ENCODE measurements at places on chromosomes 16 and 17.

DNA sequence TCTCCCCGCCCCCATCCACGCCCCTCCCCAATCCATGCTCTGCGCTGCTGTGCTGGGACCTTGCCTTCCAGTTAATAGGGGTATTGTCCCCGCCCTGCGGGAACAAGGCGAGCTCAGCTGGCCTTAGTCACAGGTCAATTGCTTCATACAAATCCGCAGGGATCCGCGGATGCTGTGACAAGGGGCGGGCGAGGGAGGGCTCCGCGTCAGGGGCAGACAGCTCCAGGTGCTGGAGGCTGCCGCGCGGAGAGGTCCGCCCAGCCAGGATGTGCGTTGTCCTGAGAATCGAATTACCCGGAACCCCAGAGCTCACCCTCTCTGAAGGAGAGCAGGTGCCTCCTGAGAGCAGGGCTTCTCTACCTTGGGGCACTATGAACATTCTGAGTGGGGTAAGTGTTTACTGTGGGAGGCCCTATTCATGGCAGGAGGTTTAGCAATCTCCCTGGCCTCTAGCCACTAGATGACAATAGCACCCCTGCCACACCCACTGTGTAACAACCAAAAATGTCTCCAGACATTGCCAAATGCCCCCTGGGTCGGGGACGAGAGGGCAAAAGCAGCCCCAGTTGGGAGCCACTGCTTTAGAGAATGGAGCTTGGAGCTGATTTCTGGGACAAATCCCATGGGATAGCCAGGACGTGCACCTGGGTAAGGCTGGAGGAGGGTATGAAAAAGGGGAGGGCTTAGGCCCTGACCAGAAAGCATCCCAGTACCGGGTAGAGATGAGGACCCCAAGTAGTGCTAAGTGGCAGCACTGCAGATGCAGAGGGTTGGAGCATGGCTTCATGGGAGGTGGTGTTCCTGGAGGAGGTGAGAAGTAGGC lies 138.2 kb downstream of the CYLD start:
- no peak for DNase-seq

DNA sequence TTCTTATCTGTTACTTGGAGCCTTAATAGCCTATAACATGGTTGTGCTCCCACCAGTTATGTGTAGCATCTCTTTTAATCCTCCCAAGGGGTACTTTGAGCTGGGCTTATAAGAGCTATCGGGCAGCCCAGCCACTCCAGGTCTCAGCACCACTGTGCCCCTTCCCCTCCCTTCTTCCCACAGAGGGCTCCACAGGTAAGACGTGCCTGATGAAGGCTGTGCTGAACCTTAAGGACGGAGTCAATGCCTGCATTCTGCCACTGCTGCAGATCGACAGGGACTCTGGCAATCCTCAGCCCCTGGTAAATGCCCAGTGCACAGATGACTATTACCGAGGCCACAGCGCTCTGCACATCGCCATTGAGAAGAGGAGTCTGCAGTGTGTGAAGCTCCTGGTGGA lies 7.0 kb downstream of the TRPV2 start:
- no peak for DNase-seq

- DNase-seq: no peak
Measured at GRCh38 chr17:11922638-11923037, 74.6 kb downstream of the ZNF18 start.

DNA sequence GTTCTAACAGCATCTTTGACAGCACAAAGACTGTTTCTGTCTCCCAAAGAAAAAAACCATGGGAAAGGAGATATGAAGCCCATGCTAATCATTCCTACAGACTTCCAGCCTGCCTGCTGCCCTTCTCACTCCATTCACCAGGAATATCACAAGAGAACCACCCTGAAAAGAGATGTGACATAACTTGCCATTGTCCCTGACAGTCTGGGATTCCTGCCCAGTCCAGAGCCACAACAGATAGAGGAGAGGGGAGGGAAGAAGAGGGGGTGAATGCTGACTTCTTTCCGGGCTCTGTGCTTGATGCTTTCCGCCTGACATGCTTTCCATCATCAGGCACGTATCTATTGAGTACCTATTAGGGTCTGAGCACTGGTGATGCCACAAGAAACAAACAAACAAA lies 31.6 kb upstream of the ASIC2 start:
- DNase-seq: no peak

GRCh38 chr16:88967830-88968588 lies 9.0 kb downstream of the CBFA2T3 start:
- DNase-seq: peak; percentile 9

- DNase-seq: no peak
Measured at GRCh38 chr16:57848181-57848580, 45.9 kb upstream of the KIFC3 start.

- no peak for DNase-seq
Measured at GRCh38 chr16:85234310-85235204, 122.3 kb upstream of the CIBAR2 start.

GRCh38 chr16:63361032-63361624 lies 1324.9 kb upstream of the CDH8 start:
- no peak for DNase-seq

DNA sequence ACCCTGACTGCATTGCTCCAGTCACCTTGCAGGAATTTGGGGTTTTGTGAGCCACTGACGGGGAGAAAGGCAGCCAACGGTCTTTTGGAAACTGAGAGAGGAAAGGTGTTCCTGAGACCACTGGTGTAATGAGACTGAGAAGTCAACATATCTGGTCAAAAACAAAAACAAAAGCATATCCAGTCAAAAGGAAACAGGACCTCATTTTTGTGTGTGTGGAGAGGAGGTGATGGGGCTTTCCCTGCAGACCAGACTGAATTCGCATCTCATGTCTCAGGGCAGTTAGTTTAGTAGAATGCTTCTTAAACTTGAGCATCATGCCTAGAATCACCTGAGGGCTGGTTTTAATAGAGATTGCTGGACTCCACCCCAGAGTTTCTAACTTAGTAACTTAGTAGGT lies 198.4 kb downstream of the COPRS start:
- no peak for DNase-seq

GRCh38 chr17:258906-259305 lies 77.5 kb upstream of the DOC2B start:
- no peak for DNase-seq

GRCh38 chr17:31566992-31567373 lies 175.5 kb downstream of the RAB11FIP4 start:
- no peak for DNase-seq

DNA sequence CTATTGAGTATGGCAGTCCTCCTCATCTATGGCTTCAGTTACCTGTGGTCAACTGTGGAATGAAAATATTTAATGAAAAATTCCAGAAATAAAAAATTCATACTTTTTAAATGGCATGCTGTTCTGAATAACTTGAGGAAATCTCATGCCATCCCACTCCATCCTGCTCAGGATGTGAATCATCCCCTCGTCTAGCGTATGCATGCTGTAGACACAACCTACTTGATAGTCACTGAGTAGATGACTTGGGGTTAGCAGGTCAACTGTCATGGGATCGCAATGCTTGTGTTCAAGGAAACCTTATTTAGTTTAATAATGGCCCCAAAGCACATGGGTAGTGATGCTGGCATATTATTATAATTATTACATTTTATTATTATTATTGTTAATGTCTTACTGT lies 4.8 kb upstream of the VAC14 start:
- DNase-seq: no peak

- DNase-seq: peak; percentile 84
Measured at GRCh38 chr17:5249615-5250014, 15.0 kb upstream of the SCIMP start.

DNA sequence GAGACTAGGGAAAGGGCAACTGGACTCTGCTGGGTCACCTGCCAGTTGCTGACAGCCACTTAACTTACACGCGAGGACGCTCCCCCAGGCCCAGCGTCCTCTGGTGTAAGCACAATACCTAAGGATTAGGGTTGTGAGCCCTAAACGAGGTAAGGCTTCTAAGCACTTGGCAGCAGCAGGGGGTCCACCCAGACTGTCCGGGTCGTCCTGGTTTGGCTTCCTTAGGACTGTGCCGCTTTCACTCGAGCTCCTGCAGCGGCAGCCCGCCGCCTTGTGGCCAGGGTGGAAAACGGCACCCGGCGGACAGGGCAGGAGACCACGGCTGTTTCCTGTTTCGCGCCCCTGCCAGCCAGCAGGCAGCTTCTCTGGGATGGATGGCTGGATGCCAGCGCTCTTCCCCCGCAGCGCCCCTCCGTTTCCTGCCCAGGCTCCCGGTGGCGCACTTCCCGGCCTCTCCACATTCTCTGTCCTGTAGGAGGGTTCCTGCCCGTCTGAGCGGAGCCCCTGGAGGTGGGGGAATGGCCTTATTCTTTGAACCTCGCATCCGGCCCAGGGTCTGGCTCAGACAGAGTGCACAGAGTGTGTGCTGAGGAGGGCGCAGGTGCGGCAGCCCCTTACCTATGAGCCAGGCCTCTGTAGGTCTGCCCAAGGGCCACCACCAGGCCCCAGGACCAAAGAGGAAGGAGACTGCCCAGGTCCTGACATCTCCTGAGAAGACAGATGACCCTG lies 47.0 kb upstream of the AMZ2 start:
- peak; percentile 76 for DNase-seq

DNA sequence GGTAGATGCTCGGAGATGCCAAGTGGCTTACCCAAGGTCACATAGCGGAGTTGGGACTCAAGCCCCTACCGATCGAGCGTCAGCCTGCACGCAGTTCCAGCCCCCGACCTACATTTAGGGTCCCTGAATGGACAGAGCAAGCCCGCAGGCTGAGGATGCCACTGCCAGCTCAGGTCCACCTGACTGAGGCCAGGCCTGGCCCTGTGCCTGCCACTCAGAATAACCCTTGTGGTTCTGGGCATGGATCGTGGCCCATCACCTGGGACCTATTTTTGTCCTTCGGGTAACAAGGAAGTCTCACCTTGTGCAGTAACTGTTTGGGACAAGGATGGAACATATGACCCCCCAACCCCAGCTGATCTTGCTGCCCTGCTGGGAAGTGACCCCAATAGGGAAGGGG lies 17.1 kb downstream of the CDH16 start:
- no peak for DNase-seq

DNA sequence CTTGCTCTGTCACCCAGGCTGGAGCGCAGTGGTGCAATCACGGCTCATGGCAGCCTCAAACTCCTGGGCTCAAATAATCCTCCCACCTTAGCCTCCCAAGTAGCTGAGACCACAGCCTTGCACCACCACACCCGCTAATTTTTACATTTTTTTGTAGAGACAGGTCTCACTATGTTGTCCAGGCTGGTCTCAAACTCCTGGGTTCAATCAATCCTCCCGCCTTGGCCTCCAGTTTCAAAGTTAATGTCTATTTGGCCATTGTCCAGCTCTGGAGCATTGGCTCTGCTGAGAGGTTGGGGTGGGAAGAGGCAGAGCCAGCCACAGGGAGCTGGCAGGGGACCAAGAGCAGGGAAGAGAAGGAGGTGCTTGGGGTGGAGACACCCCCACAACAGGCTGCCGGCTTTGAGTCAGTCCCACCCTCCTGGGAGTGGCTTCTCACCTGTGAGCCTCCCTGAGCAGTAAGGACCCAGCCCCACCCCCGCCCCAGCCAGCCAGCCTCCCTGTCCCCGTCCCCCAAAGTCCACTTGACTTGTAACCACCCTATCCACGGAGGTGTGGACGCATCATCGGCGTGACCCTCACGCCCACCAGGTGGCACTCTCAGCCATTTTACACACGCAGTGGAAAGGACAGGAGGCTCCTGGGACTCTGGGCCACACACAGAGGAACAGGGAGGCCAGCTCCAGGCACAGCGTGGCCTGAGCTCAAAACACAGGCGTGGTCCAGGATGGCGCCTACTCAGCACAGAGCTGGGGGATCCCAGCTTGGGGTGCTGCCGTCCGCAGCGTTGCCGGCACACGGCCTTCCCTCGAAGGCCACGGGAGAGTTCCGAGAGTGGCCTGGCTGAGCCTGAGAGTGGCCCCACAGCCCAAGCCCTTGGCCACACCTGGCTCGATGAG lies 22.8 kb upstream of the PVALEF start:
- DNase-seq: peak; percentile 64

GRCh38 chr16:81198635-81199034 lies 39.9 kb upstream of the BCO1 start:
- DNase-seq: no peak

DNA sequence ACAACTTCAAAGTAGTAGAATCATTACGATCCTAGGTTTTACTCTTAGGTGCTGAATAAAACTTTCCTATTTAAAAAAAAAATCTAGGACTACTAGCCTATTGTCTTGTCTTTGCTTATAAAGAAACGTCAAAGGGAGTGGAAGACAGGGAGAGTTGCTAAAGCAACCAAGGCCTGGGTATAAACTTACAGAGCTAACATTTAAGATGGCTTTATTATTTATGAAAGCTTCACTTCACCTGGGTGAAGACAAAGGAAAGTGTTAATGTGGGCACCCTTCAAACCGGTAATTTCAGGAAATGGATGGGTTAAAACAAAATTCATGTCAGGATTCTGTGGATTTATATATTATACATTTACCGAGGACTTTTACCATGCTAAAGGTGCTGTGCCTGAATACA lies 2.5 kb downstream of the DUSP14 start:
- no peak for DNase-seq

DNA sequence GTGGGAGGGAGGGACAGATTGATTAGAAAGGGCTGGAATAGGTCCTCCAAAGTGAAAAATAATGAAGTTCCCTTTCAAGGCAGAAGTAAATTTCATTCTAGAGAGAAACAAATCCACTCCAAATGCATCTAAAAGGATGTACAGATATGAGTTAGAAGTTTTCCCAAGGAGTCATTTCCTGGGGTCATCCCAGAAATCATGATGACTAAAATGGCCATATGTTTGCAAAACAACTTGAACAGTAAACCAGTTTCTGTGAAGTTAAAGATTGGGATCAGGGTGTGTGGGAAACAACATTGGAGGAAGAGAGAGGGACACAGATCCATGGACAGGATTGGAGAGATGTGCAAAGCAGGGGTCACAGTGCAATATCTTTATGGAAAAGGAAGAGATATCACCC lies 32.5 kb upstream of the ARHGAP44 start:
- no peak for DNase-seq

DNA sequence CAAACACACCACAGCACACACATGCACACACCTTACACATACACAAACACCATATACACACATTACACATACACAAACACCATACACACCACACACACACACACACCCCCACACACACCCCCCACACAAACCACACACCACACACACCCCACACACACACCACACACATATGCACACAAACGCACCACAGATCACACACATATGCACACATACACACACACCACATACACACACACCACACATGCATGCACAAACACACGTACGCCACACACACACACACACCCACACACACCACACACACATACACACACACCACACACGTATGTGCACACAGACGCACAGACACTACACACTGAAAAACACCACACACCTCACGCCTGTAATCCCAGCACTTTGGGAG lies 166.0 kb downstream of the AHSP start:
- DNase-seq: no peak

GRCh38 chr17:57498443-57498842 lies 242.1 kb downstream of the MSI2 start:
- DNase-seq: no peak

DNA sequence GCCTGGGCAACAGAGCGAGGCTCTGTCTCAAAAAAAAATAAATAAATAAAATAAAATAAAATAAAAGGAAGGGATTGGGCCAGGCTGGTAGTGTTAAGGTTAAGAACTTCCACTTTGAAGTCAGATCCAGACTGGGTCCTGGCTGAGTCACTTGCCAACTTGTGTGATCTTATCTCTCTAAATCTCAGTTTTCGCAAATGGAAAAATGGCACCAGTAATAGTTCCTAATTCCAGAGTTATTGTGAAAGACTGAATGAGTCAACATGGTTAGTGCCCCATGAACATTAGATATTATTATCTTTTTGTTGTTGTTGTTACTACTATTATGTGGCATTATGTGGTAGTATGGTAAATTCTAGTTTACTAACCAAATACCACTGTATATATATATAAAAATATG lies 188.0 kb upstream of the AXIN2 start:
- no peak for DNase-seq
